Type B pancreatic cell (in vitro differentiated cells): ENCODE measurements at places on chromosomes 5 and 9. TPM values are rescaled to one million over a fixed set of nuclear protein-coding genes. Genes with fewer than 3 reads are reported as not detected.

DNA sequence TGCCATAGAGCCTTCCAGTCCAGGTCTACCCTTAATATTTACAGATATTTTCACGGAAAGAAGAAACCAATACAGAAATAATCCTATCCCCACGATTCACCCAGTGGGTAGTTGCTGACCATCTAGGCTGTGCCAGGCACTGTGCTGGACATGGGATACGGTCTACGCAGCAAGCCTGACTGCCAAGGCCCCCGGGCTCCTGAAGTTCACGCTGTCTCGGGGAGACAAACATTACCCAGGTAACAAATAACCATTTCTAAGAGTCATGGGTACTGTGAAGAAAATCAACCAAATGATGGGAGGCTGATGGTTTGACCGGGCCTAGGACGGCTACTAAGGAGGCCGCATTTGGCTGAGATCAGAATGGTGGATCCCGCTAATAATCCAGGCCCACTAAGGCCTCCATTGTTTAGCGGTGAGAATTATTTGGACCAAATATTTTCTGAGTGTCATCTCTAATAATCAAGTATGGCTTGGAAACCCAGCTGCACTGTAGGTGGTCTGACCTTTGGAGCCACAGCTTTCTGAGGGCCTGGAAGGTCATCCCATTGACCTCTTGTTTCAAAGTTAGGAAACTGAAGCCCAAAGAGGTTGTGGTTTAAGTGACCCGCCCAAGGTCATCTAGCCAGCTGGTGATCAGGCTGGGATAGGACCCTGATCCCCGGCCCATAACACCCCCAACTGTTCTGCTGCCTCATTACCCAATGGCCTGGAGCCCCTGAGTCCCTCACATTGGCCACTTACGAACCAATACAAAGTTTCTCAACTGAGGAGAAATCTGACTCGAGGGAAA, 82.4 kb downstream of the AK8 start:
- DNase-seq = peak; percentile 25

DNA sequence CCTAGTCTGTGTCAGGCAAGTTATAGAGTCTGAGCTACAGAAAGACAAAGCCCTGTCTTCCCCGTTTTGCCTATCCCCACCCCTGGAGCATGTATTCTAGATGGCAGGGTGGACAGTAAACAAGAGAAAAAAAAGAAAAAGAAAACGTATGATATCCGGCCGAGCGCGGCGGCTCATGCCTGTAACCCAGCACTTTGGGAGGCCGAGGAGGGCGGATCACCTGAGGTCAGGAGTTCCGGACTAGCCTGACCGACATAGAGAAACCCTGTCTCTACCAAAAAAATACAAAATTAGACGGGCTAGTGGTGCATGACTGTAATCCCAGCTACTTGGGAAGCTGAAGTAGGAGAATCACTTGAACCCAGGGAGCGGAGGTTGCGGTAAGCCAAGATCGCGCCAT, 523.0 kb upstream of the CDH9 start:
- DNase-seq = no peak

DNA sequence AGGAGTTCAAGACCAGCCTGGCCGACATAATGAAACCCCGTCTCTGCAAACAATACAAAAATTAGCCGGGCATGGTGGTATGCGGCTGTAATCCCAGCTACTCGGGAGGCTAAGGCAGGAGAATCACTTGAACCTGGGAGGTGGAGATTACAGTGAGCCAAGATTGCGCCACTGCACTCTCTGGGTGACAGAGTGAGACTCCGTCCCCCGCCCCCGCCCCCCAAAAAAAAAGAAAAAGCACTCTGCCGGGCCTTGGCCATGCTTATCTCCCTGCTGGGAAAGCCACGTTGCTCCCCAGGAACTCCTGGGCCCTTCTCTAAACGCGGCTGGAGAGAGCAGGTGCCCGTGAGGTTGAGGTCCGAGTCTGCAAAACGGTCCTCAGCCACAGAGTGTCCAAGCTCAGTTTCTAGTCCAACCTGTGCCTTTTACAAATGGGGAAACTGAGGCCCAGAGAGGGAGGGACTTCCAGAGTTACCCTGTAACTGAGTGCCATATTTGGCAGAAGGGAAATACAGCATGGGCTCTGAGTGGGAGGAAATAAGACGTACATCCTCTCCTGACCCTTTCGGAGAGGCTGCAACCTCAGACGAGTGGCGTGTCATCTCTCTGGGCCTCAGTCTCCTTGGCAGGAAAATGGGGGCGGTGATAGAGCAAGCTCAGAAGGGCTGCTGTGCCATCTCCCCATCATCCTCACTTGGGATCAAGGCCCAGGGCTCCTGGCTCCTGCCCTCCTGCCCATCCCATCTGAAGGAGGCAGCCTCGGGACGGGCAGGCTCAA, 6.6 kb upstream of the PHYHD1 start:
- no peak for DNase-seq

DNA sequence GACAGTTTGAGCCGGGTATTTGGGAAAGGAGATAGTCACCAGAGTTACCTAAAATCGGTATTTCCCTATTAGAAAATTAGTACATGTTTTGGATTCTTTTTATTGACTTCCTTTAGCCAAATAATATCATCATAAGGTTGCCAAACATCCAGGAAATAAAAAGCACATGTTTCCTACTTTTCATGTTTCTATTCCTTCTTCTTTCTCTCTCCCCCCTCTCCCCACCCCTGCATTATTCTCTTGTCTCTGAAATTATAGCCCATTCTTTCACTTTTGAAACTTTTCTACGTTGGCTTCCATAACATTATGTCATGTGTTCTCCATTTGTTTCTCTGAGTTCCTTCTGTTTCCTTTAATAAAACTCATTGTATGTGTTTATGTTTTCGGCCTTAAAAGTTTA, 161.9 kb downstream of the ALDH1A1 start:
- DNase-seq = no peak

- no peak for DNase-seq
These were observed 3.6 kb upstream of the SPATA31D1 start for GRCh38 chr9:81984928-81985327.

DNA sequence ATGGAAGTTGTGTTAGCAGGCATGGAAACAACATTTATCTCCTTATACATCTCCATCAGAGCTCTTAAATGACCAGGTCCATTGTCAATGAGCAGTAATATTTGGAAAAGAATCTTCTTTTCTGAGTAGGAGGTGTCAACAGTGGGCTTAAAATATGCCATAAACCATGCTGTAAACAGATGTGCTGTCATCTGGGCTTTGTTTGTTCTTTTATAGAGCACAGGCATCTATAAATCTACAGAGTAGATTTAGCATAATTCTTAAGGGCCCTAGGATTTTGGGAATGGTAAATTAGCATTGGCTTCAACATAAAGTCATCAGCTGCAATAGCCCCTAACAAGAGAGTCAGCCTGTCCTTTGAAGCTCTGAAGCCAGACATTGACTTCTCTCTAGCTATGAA, 7.7 kb upstream of the HRCT1 start:
- no peak for DNase-seq

- DNase-seq = no peak
These were observed at the start of gene RASGRF2 for GRCh38 chr5:80959768-80960442. Gene RASGRF2, plus strand, starts transcription at chr5:80960363. Its CDS starts 376 bp downstream, at chr5:80960739.

- no peak for DNase-seq
These were observed 162.1 kb downstream of the CCDC192 start for GRCh38 chr5:127865273-127865672.

DNA sequence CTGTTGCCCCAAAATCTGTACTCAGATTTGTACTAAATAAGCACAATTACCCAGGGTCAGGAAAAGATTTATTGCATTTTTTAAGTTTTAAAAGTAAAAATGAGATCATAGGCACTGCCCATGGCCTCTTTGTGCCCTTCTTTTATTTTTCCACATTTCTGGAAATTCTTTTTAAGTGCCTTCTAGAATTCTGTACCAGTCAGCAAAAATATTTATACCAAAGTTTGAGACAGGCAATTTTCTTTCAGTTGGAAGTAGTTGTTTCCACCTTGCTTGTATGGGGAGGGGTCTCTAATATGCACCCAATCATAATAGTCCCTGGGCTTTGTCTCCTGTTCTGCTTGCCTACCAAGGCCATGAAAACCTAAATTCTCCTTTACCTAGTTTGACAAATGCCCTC, 5.6 kb upstream of the RNF20 start:
- no peak for DNase-seq

The EMB gene
- total RNA-seq = 12.2 and 26.8 TPM in 2 replicates

The NR3C1 gene
- 43.0 and 94.0 TPM in 2 replicates for total RNA-seq

GRCh38 chr5:147017621-147018020, 139.1 kb upstream of the PPP2R2B start:
- DNase-seq = no peak

DNA sequence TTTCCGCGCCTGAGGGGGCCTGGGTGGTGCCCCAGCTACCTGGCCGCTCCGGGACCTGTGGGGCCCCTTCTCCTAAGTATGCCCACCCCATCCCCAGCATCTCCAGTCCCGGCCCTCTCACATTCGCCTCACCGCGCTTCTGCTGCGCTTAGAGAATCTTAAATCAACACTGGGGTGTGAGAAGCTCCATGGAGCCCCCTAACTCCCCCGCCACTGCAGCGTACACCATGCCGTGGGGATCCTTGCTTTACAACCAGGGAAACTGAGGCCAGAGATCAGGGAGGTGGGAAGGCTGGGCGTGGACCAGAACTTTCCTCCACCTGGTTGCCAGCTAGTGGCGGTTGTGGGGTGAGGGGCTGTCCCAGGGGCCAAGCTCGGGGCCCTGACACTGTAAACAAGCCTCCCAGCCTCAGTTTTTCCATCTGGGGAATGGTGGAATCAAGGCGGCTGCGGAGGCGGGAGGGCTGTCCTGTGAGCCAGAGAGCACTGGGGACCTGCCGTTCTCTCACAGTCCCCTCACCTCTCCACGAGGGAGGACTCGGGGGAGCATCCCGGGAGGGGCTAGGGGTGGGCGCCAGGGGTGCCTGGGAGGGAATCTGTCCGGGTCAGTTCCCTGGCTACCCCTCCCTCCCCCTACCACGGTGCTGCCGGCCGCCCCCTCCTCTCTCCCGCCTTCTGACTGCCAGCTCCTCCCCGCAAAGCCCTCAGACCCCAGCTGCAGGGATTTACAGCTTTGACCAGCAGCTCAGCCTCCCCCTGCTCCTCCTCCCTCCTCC, 161.2 kb downstream of the C9orf50 start:
- DNase-seq = no peak

The CXCL14 gene
- total RNA-seq = 70.3 and 125 TPM in 2 replicates

- no peak for DNase-seq
These were observed 93.0 kb upstream of the NIPAL4 start for GRCh38 chr5:157366741-157367674.

The NPM1 gene
- total RNA-seq = 1,253 and 1,650 TPM in 2 replicates

DNA sequence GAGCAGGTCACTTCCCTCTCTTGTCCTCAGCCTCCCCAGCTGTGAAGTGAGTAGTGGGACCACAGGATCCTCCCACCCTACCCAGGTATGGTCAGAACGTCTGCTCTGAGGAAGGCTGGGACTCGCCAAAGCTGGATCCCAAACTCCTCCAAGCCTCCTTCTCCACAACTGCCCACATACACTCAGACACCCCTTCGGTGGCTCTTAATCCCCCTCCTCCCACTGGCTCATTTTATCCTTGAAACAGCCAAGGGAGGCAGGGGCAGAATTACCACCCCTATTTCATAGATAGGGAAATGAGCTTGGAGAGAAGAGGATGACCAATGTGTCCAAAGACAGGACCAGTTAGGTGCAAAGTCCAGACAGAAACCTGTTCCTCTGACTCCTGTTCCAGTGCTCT, 121.4 kb downstream of the PAX5 start:
- DNase-seq = no peak

The RAD23B gene
- 134 and 186 TPM in 2 replicates for total RNA-seq

GRCh38 chr5:98402130-98402529, 371.3 kb upstream of the RGMB start:
- DNase-seq = no peak

The ANKDD1B gene
- total RNA-seq = 0.93 and 1.6 TPM in 2 replicates

- no peak for DNase-seq
These were observed 9.4 kb downstream of the ERAP2 start for GRCh38 chr5:96885518-96886338.

The IL31RA gene
- not detected in 2 replicates for total RNA-seq

DNA sequence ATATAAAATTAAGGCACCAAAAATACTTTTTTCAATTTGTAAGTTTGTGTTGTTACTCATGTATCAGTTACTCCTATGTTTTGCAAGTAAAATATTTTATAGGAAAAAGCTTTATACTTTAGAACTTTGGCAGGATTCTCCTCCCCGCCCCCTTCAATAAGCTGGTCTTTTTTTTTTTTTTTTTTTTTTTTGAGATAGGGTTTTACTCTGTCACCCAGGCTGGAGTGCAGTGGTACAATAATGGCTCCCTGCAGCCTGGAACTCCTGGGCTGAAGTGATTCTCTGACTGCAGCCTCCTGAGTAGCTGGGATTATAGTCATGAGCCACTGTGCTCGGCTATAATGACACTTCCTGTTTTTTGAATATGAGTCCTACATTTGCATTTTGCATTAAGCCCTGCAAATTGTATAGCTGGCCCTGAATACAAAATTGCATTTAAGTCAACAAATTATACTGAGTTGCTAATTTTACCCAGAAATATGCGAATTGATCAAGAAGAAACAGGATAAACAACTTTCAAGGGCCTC, 192.9 kb downstream of the PIK3R1 start:
- DNase-seq = no peak

GRCh38 chr9:93116072-93116961, 17.7 kb downstream of the NINJ1 start:
- no peak for DNase-seq

DNA sequence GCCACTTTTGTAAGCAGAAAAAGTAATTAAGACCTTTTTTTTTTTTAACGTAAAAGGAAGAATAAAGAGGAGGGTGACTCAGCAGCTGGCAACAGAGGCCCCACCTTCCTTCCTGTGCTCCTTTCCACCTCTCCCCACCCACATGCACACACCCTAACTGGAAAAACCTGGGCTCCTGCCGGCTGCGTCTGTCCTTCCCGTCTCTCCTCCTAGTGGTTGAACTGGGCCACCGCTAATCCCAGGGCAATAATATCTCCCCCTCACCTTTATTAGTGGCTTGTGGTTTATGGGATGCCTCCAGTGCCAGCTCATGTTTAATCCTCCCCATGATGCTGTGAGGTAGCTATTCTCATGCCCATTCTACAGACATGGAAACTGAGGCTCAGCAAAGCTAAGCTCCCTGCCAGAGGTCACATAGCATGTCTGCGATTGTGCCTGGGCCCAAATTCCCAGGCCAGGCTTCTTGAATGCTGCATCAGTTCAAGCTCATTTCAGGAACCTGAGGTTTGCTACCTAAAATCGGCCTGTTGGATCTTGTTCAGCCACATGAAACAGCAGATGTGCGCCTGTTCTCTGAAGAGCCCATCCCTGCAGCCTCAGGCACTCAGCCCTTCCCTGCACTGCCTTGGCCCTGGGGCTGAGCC, 60.9 kb upstream of the IL17B start:
- DNase-seq = no peak

- no peak for DNase-seq
These were observed 180.7 kb downstream of the KDM4C start for GRCh38 chr9:6938447-6938846.

GRCh38 chr5:14186059-14186830, 43.1 kb downstream of the TRIO start:
- no peak for DNase-seq

- DNase-seq = peak; percentile 94
These were observed at the start of gene PSMD5 for GRCh38 chr9:120842685-120843485. Gene PSMD5, minus strand, starts transcription at chr9:120842922. Its CDS starts 13 bp downstream, at chr9:120842909.

DNA sequence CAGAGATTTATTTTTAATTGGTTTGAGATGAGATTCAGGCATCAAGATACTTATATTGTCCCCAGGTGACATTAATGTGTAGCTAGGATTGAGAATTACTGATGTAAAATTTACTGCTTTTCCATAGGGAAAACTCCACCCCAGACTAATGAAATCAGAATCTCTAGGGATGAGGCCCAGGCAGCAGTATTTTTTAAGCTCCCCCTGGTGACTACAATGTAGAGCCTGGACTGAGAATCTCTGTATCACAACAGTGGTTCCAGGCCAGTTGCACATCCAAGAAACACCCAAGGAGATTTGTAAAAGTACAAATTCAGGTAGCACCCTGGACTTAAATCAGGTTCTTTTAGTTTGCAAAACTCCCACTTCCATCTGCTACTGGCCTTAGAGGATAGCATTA, 185.7 kb downstream of the MARCHF11 start:
- DNase-seq = no peak

The SLC2A8 gene
- 40.2 and 53.1 TPM in 2 replicates for total RNA-seq
